ENCODE measurements at places on chromosomes 7 and 10. TPM values are rescaled to one million over a fixed set of nuclear protein-coding genes. Genes with fewer than 3 reads are reported as not detected.
A peak's percentile ranks its signal among the peaks of the same experiment; 100 is the strongest.

- DNase-seq: no peak
- no peaks in the 10 kb centered on the region for H3K36me3 ChIP-seq
- no peaks in the 10 kb centered on the region for H3K4me1 ChIP-seq
- H3K27ac ChIP-seq: no peak overlapping the region
- no peaks in the 10 kb centered on the region for H3K27me3 ChIP-seq
Observed at GRCh38 chr10:95214369-95214768, 20.3 kb downstream of the ACSM6 start.

- H3K4me1 ChIP-seq: peaks cover 2% of the 10 kb centered on the region
- peak; percentile 24 for DNase-seq
- H3K4me3 ChIP-seq: no peak overlapping the region
- H3K27me3 ChIP-seq: no peaks in the 10 kb centered on the region
- H3K36me3 ChIP-seq: no peaks in the 10 kb centered on the region
Observed at GRCh38 chr10:28796606-28797512, 119.5 kb downstream of the BAMBI start.

GRCh38 chr7:101102026-101102425 lies 16.7 kb downstream of the TRIM56 start:
- peaks cover 6% of the 10 kb centered on the region for H3K27me3 ChIP-seq
- DNase-seq: no peak
- H3K4me1 ChIP-seq: peaks cover 16% of the 10 kb centered on the region

The GPR37 gene
- 16.9 TPM for total RNA-seq

The HGF gene
- total RNA-seq: 6.0 TPM

The LIPN gene
- total RNA-seq: not detected

Measured in muscle of leg (tissue), 16 donors.